GM03348 (cell line): ENCODE measurements at places on chromosomes 4 and X.

GRCh38 chrX:154058214-154058997 is 38.7 kb upstream of the IRAK1 start:
- DNase-seq, result no peak

DNA sequence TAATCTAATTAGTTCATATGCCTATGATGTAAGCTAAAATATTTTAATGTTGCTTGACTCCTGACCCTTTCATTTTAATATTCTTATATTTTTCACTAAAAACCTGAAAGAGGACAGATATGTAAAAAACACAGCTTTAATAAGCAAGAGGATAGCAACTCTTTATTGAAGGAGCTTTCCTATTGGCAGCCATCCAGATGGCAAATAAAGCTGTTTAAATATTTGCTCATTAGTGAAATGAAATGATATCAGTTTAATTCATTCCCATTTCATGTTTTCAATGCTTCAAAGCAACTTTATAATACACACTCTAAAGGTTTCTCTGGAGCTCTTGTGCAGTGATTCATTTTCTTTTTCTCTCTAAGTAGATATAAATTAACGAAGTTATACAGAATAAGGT is 473.4 kb downstream of the PCDH7 start:
- DNase-seq, result no peak

DNA sequence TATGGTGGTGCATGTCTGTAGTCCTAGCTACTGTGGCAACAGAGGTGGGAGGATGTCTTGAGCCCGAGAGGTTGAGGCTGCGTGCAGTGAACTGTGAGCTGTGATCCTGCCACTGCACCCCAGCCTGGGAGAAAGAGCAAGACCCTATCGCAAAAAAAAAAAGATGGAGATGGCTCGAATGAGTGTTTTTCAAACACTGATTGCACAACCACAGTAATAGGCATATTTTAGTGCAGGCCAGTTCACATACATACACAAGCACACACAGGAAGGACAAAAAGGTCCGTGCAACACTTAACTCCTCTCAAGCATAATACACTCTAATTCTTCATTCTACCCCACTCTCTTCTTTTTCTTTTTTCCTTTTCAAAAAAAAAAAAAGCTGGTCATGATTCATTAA is 5.1 kb downstream of the EFHC2 start:
- DNase-seq, result no peak

DNA sequence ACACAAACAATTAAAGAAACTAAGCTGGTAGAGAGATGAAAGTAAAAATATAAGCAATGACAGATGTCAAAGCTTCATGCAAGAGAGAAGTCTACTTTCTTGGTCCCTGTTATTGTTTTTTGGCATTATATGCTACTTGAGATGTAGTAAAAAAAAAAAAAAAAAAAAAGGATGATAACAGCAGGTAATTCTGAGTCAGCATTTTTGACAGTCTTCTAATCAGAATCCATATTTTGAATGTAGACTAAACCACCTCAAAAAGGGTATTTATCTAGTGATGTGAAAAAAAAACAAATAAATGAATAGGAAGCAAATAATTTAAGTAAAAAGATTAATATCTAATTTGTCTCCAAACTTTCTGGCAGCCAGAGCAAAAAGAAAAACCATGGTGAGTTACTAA is 422.2 kb upstream of the CPEB2 start:
- no peak for DNase-seq

DNA sequence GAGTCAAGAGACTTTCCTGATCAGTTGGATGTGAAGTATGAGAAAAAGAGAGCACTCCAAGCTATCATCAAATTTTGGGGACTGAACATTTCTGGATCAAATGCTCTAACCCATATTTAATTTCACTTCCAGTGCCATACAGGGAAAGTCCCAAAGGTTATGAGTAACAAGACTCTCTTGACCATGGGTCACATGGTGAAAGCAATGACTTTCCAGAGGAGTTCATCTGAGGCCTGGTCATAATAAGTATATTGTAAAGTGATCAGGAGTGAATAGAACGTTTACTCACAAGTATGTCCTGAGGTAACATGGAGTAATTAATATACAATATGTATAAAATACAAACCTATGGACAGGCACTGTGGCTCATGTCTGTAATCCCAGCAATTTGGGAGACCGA is 40.7 kb upstream of the ARMCX5 start:
- no peak for DNase-seq

GRCh38 chr4:148126825-148127224 is 315.4 kb downstream of the NR3C2 start:
- DNase-seq, result no peak

DNA sequence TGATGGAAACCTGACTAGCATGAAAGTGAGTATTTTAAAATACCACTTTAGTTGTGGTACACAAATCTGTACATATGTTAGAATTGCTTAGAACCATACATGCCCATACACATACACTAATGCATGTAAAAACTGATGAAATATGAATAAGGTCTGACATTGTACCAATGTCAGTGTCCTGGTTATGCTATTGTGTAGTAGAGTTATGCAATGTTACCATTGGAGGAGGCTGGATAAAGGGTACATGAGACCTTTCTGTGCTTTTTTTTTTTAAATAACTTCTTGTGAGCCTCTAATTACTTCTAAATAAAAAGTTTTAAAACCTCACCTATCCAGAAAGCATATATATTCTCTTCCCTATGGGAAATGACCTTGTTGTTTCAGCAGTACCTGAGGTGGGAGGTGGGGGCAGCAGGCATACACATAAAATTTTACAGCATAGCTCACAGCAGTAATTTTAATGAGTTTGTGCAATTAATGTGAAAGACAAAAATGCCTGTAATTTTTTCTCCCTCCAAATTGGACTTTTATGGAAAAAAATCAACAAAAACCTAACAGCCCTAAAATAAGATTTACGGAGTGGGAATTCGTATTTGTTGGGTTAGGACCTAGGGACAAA is 97.6 kb downstream of the RAP1GDS1 start:
- DNase-seq, result no peak

- no peak for DNase-seq
These were observed 1754.1 kb downstream of the C4orf33 start for GRCh38 chr4:130850019-130850524.

GRCh38 chrX:45400027-45400779 is 199.5 kb upstream of the DIPK2B start:
- peak; percentile 28 for DNase-seq

DNA sequence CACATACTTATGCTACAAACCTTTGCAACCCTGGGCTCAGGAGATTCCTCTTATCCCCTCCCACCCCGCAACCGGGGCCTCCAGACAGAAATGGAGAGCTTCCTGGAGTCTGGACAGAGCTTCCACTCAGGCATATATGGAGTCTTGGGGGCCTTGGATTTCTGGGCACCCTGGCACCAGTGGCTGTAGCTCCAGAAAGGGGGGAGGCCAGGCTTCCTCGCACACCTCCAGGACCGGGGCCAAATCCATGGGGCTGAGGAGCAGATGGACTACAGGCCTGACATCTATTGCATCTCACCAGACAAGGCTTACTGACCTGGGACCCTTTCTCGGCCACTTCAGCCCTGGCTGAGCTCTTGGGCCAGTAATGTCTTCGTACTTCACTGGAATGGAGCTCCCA is 143.3 kb downstream of the DKK2 start:
- no peak for DNase-seq

DNA sequence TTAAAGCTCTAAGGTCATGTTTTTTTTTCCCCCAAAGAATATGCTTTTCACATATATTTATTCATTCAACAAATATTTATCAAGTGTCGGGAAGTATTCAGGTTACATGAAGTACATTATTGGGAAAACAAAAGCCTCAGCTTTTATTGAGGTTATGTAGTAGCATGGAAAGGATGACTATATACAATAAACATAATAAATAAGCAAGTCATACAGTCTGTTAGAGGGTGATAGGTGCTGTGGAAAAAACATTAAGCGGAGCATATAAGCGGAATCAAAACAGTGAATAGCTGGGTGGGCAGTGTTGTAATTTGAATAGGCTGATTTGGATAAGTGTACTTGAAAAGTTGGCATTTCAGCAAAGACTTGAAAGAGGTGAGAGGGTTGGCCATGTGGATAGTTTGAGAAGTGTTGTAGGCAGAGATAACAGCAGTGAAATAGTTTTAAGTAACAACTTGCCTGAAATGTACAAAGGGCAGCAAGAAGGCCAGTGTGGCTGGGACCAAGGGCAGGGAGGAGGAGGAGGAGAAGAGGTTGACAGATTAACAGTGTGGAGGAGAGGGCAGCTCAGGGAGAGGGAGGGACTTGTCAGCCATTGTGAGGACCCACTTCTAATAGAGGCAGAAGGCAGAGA is 558.7 kb downstream of the SPRY1 start:
- no peak for DNase-seq

DNA sequence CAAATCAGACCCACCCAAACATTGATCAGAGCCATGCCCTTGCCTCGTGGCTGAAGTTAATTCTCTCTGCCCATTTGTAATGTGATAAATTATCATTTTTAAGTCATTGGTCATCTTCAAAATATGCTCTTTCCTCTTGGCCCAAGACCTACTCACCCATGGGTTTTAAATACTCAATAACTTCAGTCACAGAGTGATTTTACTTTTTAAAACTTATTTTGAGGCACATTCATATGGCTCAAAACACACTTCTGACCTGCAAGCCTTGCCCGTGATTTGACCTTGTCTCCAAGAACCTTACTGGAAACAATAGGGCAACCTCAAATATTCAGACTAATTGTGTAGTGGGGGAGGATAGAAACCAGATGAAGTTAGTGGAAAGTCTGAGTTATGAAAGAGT is 176.2 kb upstream of the LNX1 start:
- peak; percentile 78 for DNase-seq

GRCh38 chr4:137200322-137200721 is 332.0 kb downstream of the PCDH18 start:
- DNase-seq, result no peak

DNA sequence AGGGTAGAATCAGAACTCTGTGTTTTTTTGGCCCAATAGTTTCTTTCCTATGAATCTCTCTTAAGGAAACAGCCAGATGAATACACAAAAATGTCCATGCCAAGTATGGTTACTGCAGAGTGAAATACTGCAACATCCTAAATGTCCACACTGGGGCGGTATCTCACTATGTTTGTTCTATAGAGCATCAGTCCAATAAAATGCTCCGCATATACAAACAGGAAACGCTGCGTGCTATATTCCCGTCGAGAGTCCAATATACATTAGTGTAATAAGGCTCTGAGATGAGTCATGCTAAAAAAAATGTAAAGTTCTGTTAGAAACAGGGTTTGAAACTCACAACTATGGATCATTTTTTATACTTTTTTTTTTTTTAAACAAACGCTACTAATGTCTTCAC is 72.9 kb upstream of the ENOX2 start:
- peak; percentile 37 for DNase-seq

DNA sequence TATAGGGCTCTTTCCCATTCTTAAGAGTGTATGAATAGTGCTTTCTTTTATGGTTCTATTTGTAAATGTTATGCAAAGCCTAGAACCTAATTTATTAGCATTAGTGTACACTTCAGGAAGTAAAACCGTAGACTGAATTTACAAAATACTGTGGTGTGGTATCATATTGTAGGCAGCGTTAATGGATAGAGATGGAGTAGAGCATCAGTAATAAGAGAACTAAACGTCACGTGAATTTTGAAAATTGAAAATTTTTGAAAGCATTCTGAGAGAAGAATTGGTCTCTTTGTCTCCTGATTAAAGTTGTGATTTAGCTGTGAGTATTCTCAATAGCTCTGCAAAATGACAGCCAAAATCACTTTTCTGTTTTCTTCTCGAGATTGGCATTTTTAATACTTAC is 2.9 kb downstream of the STIM2 start:
- DNase-seq, result no peak

DNA sequence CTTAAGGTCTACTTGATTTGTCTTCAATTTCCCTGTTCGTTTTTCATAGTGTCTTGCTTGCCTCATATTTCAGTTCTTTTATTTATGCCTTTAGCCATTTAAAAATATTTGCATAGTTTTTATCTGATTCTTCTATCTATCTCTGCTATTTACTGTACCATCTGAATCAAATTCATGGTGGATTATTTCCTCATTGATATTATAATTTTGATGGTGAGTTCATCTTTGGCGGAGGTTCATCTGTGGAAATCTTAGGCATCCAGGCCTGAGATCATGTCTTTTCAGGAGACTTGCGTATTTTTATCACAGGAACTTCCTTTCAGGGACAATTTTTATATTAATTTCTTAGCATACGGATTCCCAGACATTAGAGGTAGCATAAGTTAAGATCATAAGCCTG is 275.2 kb downstream of the STPG2 start:
- DNase-seq, result no peak

GRCh38 chrX:49958727-49959485 is 36.5 kb downstream of the CLCN5 start:
- DNase-seq, result no peak

- peak; percentile 20 for DNase-seq
These were observed 544.8 kb upstream of the ADGRL3 start for GRCh38 chr4:60655356-60655755.

- DNase-seq, result no peak
These were observed 36.7 kb downstream of the FOXR2 start for GRCh38 chrX:55659931-55660330.

GRCh38 chr4:80989921-80990544 is 40.5 kb upstream of the BMP3 start:
- DNase-seq, result peak; percentile 58

GRCh38 chrX:66408507-66408906 is 230.4 kb downstream of the EDA2R start:
- DNase-seq, result no peak

GRCh38 chr4:120085705-120086104 is 19.1 kb upstream of the MAD2L1 start:
- no peak for DNase-seq

DNA sequence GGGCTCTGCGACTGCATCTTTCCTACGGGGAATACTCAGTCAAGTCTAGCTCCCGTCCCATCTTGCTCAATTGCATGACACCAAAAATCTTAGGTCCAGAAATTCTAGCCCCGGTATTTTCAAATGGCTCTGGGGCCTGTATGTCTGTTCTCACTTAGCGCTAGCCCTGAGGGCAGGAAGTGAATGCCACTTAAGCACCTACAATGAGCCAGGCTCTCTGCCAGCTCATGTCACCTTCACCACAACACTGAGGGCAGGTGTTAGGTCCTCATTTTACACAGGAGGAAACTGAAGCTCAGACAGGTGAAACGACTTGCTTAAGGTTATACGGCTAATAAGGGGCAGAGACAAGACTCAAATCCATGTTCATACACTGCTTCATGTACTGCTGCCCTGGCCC is 282.8 kb downstream of the PPP1R2C start:
- DNase-seq, result no peak
